ENCODE measurements at places on chromosomes 13 and 19.

GRCh38 chr19:16062789-16063188 lies 13.5 kb upstream of the TPM4 start:
- DNase-seq, result no peak

DNA sequence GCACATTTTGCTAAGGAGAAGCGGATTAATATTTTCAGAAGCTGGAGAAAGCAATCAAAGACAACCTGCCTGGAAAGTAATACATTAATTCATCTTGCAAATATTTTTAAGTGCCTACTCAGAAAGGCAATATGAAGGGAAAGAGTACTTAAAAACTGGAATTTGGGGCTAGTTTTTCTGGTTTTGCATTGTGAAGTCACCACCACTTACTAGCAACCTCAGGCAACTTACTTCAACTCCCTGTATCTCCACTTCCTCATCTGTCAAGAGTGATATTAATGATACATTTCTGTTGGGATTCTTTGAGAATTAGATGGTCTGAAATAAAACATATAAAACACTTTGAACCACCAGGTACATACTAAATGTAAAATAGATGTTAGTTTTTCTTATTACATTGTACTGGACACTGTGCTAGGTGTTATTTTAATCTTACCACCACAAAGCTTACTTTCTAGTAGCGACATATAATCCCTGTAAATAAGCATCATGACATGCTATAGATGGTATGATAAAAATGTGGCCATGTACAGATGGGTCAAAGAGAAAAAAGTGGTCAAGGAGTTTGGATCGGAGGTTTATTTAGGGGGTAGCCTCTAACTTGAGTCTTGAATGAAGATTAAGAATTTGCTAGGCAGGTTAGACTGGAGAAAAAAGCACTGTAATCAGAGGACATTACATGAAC lies 101.2 kb downstream of the SPRY2 start:
- no peak for DNase-seq

DNA sequence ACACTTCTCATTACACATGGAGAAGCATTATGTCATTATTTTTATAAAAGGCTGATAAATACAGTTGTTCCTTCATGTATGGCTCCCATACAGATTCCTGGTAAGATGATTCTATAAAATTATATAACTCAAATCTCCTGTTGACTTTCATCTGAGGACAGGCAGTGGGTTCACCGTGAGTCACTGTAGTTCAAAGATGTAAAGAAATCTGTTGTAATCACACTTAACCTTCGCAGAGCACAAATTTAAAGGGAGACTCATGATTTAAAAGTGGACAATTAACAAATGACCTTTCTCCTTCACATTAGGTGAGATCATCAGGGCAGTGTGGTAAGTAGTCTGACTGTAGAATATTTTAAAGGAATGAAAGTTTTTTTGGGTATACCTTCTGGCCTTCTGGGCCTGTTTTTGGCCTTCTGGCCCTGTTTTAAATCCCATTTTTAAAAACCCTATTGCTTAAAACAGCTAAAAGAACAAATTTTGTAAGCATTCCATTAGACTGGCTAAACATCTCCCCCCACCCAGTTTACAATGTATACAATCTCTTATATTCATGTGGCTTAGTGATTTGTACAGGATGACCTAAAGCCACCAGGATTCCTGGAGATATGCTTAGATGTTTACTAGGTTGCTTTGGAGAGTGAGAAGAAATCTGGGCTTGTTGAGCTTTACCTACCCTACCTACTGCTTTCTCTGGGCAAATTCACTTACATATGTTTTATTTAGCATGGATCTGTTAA lies 171.2 kb downstream of the ITGBL1 start:
- no peak for DNase-seq

DNA sequence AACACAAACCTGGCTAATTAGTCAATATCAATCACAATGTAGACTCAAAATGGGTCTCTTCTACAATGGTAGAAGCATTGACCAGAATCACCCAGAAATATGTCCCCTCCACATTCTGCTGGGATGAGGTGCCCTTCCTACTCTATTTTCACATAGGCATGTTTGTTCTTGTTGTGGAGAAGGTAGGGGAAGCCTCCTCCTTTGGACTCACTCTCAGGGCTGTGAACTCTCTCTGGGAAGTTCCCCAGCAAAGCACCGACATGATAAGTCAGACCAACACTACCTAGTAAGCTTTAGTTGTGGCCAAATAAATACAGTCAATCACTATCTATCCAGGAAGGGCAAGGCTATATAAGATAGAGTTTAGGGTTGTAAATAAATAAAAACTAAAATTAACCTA lies 194.5 kb upstream of the UBL3 start:
- no peak for DNase-seq

GRCh38 chr19:34712395-34713261 lies 21.4 kb upstream of the ZNF181 start:
- DNase-seq, result no peak

GRCh38 chr13:27044837-27045570 lies 126.6 kb downstream of the USP12 start:
- no peak for DNase-seq

- no peak for DNase-seq
Observed at GRCh38 chr19:51810223-51810622, 15.3 kb downstream of the FPR3 start.

GRCh38 chr13:20702530-20702914 lies 977 bp upstream of the IL17D start:
- no peak for DNase-seq

- DNase-seq, result no peak
Observed at GRCh38 chr19:55585658-55586339, 5.2 kb upstream of the ZNF579 start.
